ENCODE measurements at places on chromosomes 6 and 20.
A peak's percentile ranks its signal among the peaks of the same experiment; 100 is the strongest.

- DNase-seq = no peak
These were observed 159.9 kb downstream of the SOX4 start for GRCh38 chr6:21753241-21754108.

DNA sequence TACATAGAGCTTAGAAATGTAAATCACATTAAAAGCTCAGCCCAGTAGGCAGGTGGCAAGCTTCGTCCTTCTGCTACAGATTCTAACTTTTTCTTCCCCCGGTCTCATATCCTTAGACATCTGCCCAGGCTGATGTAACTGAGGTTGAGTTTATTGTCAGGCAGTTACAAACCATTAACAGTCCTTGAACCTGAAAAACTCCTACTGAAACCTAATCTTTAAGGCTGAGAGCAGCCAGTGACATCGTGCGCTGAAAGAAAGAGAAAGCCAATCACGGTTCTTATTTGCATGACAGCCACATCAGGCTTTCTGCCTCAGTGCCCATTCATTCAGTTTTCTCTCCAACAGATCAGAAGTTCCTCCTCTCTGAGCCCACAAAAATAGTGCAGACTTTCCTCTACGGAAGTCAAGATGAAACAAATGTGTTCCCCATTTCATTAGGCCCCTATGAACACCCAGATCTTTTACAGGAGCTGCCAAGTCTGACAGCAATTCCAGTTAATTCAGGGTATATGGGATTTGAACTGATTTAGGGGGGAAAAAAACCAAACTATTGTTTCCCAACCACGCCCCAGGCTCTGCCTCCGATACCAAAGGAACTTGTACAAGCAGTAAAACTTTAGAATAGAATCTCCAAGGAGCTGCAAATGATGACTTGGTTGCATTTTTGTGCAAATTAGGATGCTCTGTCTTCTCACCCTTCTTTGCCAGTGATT, at the start of gene NHSL1:
NHSL1 (minus strand) TSS at position 192 of the 716 bp plus-strand sequence. CDS start 204 bp downstream, outside the sequence.
- peak; percentile 48 for DNase-seq

DNA sequence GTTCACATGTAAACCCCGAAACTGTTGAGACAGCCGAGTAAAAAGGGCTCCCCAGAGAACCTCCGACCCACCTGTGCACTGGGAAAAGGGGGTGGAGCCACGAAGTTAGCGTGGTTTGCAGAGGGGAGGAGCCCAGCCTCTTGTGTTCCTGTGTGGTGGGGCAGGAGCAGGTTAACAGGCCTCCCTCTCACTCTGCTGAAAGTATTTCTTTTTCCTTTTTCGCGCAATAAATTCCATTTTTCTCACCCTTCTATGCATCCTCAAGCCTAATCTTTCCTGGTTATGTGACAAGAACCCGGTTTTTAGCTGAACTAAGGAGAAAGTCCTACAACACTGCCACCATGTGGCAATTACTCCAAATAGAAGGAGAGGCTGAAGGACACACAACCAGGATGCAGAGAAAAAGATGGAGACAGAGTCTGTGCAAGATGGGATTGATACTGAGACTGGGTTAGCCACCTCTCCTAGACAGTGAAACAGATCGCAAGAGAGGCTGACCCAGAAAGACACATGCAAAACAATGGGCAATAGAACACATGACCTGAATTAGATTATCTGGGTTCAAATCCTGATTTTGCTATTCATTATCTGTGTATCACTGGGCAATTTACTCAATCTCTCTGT, 168.7 kb upstream of the PRSS16 start:
- peak; percentile 31 for DNase-seq

- DNase-seq = peak; percentile 25
These were observed 19.5 kb upstream of the SLC22A16 start for GRCh38 chr6:110495949-110496348.

DNA sequence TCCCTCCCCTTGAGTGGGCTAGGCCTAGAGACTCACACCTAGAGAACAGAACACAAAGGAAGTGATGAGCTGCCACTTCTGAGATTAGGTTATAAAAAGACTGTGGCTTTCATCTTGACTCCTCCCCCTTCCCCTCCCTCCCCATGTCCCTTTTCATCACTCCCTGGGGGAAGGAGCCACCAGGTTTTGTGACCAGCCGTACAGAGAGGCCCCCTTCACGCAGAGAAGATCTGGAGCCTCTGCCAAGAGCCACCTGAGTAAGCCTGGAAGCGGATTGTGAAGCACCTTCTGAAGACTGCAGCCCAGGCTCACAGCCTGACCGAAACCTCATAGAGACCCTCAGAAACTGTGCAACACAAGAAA, 118.4 kb upstream of the NXT1 start:
- DNase-seq = no peak

- DNase-seq = no peak
These were observed 92.3 kb upstream of the FUT9 start for GRCh38 chr6:95923518-95923917.

DNA sequence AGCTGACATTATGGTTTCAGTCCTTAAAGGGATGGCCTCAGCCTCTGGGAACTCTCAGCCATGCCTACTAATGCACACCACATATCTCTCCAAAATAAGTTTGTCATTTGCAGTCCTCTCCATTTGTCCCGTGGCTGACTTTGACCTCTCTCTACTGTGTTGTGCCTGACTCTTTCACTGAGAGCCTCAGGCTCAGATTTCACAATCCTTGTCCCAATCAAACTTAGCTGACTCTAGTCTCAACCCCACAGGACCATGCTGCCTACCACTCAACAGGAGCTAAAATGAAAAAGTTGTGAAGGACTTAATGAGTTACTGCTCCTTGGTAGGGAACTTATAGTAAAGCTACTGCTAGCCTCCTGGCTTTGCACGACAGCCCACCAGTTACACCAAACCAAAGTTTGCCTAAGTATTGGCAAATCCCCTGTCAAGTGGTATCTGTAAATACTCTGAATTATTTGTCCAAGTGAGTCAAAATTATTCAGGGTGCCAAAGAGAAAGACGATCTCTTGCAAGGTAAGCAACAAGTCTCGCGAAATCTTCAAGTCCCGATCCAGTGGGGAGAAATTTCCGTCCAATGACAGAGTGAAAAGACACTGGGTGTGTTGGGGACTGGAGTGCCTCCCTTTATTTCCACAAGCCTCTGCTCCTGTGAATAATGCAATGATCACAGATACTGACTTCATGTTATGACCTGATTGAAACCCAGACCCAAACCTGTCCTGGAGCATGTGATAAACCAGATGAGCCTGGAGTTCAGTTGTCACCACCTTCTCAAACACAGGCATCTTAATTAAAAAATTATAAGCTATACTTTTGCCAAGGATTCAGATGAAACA, 124.4 kb upstream of the FOXQ1 start:
- DNase-seq = no peak

- DNase-seq = no peak
These were observed 256.4 kb upstream of the POU3F2 start for GRCh38 chr6:98578016-98578415.

GRCh38 chr6:34851361-34851760, 36.5 kb downstream of the TAF11 start:
- DNase-seq = no peak

GRCh38 chr20:58088105-58088504, 140.3 kb downstream of the ANKRD60 start:
- no peak for DNase-seq

GRCh38 chr6:113127786-113128419, 729.2 kb upstream of the MARCKS start:
- DNase-seq = no peak

DNA sequence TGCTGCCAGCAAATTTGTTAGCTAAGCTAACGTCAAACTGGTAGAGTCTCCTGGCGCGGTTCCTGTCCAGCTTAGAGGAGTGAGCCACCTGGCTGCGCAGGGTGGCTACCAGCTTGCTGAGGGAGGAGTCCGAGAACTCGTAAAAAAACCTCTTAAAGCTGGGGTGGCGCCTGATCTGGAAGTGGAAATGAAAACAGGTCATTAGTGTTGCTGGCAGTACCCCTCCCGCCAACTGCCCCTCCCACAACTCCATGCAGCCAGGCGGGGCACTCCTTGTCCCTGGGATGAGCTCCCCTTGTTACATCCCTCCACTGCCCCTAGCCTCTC, 17.3 kb downstream of the BNIP5 start:
- no peak for DNase-seq

Data from right kidney (tissue), 9 donors.